Right atrium auricular region (tissue), 2 donors: ENCODE measurements at places on chromosomes 1 and 21. TPM values are rescaled to one million over a fixed set of nuclear protein-coding genes. Genes with fewer than 3 reads are reported as not detected.

Gene GNAT2
- not detected for total RNA-seq

Gene FAM72D
- not detected for total RNA-seq

Gene SPRR2G
- not detected for total RNA-seq

Gene PLXNA2
- total RNA-seq: 23.8 TPM

Gene UMODL1
- total RNA-seq: not detected

Gene SLC25A34
- total RNA-seq: 16.1 TPM

Gene KRTAP11-1
- total RNA-seq: not detected

Gene INSRR
- total RNA-seq: not detected

Gene OR2M3
- not detected for total RNA-seq

Gene TNFRSF18
- total RNA-seq: not detected

Gene DMRTA2
- not detected for total RNA-seq

Gene TNFRSF14
- total RNA-seq: 14.5 TPM

Gene PRKAA2
- total RNA-seq: 98.7 TPM

Gene LCE1D
- total RNA-seq: not detected

Gene UBE2U
- not detected for total RNA-seq
